Regular cardiac myocyte (primary cell): ENCODE measurements at places on chromosomes 13 and 19. TPM values are rescaled to one million over a fixed set of nuclear protein-coding genes. Genes with fewer than 3 reads are reported as not detected.

TNFRSF19 gene
- total RNA-seq = 3.1 and 6.2 TPM in 2 replicates

KLK13 gene
- not detected in 2 replicates for total RNA-seq

THSD8 gene
- not detected in 2 replicates for total RNA-seq

FBXL12 gene
- 14.8 and 21.7 TPM in 2 replicates for total RNA-seq

ZNF493 gene
- total RNA-seq = 5.2 and 12.7 TPM in 2 replicates

CLEC11A gene
- total RNA-seq = 40.8 and 87.7 TPM in 2 replicates

SCAF1 gene
- 10.1 and 21.5 TPM in 2 replicates for total RNA-seq

SLC5A5 gene
- total RNA-seq = not detected in 2 replicates

TEX26 gene
- under 0.01 and 0.56 TPM in 2 replicates for total RNA-seq

WDR18 gene
- total RNA-seq = 36.1 and 64.8 TPM in 2 replicates
